Endothelial cell (in vitro differentiated cells): ENCODE measurements at places on chromosomes 1 and 21. TPM values are rescaled to one million over a fixed set of nuclear protein-coding genes. Genes with fewer than 3 reads are reported as not detected.

GRCh38 chr1:216064643-216065042 lies 358.6 kb downstream of the USH2A start:
- no peaks in the 10 kb centered on the region for H3K4me1 ChIP-seq
- no peak overlapping the region for H3K27ac ChIP-seq
- no peak overlapping the region for H3K4me3 ChIP-seq
- DNase-seq, result no peak
- no peaks in the 10 kb centered on the region for H3K27me3 ChIP-seq

- no peak overlapping the region for H3K27ac ChIP-seq
These were observed 64.6 kb downstream of the UBIAD1 start for GRCh38 chr1:11337580-11338073.

GRCh38 chr1:81846630-81847029 lies 45.9 kb downstream of the ADGRL2 start:
- no peak for DNase-seq
- H3K27ac ChIP-seq, result no peak overlapping the region
- H3K4me1 ChIP-seq, result peaks cover 17% of the 10 kb centered on the region
- H3K36me3 ChIP-seq, result peaks cover 3% of the 10 kb centered on the region
- no peak overlapping the region for H3K4me3 ChIP-seq

DNA sequence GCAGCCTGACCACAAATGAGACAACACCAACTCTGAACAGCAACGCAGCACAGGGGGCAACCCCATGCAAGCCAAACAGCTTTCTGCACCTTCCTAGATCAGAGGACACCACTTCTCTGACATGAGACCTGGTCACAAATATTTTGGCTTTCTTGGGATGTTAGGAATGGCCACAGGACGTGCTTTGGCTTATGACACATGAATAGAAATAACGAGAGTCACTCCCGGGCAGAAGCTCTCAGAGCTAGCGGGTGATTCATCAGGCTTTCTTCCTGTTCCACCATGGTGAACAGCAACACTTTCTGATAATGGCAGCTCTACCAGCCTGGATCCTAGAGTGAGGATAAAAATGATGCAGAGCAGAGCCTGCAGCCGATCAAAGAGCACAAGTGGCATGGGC lies 39.4 kb downstream of the PAFAH2 start:
- H3K27me3 ChIP-seq, result peaks cover 3% of the 10 kb centered on the region
- no peak for DNase-seq
- peaks cover 58% of the 10 kb centered on the region for H3K36me3 ChIP-seq
- no peak overlapping the region for H3K27ac ChIP-seq
- H3K4me1 ChIP-seq, result peaks cover 12% of the 10 kb centered on the region

GRCh38 chr1:184298440-184299405 lies 88.1 kb upstream of the C1orf21 start:
- H3K27me3 ChIP-seq, result no peaks in the 10 kb centered on the region
- no peak overlapping the region for H3K4me3 ChIP-seq
- no peak overlapping the region for H3K27ac ChIP-seq
- DNase-seq, result no peak
- H3K4me1 ChIP-seq, result peaks cover 2% of the 10 kb centered on the region

The DISP3 gene
- total RNA-seq, result 1.6 TPM

The PRAMEF25 gene
- total RNA-seq, result not detected

The PTPRC gene
- total RNA-seq, result not detected

The EFNA3 gene
- 9.6 TPM for total RNA-seq

The ADORA1 gene
- total RNA-seq, result 16.3 TPM

GRCh38 chr1:58620259-58620658 lies 43.2 kb upstream of the TACSTD2 start:
- no peak overlapping the region for H3K27ac ChIP-seq
- peaks cover 27% of the 10 kb centered on the region for H3K4me1 ChIP-seq
- H3K27me3 ChIP-seq, result peaks cover 2% of the 10 kb centered on the region
- no peak overlapping the region for H3K4me3 ChIP-seq
- no peak for DNase-seq
- H3K36me3 ChIP-seq, result no peaks in the 10 kb centered on the region

The HSPA6 gene
- total RNA-seq, result not detected

DNA sequence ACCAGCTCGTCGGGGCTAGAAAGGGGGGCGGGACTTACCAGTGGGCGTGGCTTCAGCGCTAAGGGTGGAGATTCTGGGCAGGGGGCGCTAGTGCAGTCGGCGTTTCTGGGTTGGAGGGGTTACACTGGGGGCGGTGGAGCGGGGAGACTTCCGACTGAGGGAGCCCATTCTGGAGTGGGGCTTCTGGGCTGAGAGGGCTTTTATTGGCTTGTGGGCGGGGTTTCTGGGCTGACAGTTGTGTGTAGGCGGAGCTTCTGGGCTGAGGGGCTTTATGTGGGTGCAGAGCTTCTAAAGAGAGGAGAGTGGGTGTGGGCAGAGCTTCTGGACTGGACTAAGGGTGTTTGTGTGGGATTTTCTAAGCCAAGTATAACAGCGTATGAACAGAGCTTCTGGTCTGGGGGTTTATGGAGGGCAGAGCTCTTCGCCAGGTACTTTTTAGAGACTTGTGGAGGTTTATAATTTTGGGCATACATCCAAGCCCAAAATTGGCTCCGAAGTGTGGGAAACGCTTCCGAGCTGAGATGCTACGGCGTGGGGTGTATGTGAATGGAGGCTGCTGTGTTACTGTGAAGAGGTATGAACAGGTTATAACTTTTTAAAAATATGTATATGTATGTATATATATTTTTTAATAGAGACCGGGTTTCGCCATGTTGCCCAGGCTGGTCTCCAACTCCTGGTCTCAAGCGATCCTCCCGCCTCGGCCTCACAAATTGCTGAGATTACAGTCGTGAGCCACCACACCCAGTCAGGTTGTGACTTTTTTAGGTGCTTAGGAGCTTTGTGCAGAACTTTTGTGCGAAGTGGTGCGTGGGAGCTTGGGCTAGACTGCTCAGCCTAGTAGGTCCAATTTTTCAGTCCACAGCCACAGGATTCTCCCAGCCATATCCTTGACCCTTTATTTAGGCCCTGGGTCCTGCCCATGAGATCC lies 825 bp downstream of the TMEM39B start:
- H3K27ac ChIP-seq, result peak overlapping the region; percentile 79
- peak overlapping the region; percentile 91 for H3K4me3 ChIP-seq
- peak; percentile 92 for DNase-seq
- peaks cover 8% of the 10 kb centered on the region for H3K27me3 ChIP-seq
- peaks cover 34% of the 10 kb centered on the region for H3K4me1 ChIP-seq

GRCh38 chr1:163836481-163836880 lies 514.7 kb downstream of the NUF2 start:
- DNase-seq, result no peak
- no peak overlapping the region for H3K4me3 ChIP-seq
- H3K36me3 ChIP-seq, result no peaks in the 10 kb centered on the region
- H3K27me3 ChIP-seq, result no peaks in the 10 kb centered on the region
- no peak overlapping the region for H3K27ac ChIP-seq

The HFM1 gene
- 2.5 TPM for total RNA-seq

The CELA2B gene
- not detected for total RNA-seq

GRCh38 chr1:173527151-173527826 lies 50.2 kb downstream of the PRDX6 start:
- no peaks in the 10 kb centered on the region for H3K27me3 ChIP-seq
- no peak for DNase-seq
- no peak overlapping the region for H3K4me3 ChIP-seq
- no peaks in the 10 kb centered on the region for H3K4me1 ChIP-seq

GRCh38 chr1:218930472-218931241 lies 243.0 kb upstream of the LYPLAL1 start:
- no peak overlapping the region for H3K4me3 ChIP-seq
- peaks cover 29% of the 10 kb centered on the region for H3K4me1 ChIP-seq
- DNase-seq, result peak; percentile 29
- peak overlapping the region; percentile 88 for H3K27ac ChIP-seq

- no peak overlapping the region for H3K27ac ChIP-seq
- peak; percentile 15 for DNase-seq
- peaks cover 18% of the 10 kb centered on the region for H3K4me1 ChIP-seq
These were observed 201.5 kb downstream of the S1PR1 start for GRCh38 chr1:101438359-101438758.

DNA sequence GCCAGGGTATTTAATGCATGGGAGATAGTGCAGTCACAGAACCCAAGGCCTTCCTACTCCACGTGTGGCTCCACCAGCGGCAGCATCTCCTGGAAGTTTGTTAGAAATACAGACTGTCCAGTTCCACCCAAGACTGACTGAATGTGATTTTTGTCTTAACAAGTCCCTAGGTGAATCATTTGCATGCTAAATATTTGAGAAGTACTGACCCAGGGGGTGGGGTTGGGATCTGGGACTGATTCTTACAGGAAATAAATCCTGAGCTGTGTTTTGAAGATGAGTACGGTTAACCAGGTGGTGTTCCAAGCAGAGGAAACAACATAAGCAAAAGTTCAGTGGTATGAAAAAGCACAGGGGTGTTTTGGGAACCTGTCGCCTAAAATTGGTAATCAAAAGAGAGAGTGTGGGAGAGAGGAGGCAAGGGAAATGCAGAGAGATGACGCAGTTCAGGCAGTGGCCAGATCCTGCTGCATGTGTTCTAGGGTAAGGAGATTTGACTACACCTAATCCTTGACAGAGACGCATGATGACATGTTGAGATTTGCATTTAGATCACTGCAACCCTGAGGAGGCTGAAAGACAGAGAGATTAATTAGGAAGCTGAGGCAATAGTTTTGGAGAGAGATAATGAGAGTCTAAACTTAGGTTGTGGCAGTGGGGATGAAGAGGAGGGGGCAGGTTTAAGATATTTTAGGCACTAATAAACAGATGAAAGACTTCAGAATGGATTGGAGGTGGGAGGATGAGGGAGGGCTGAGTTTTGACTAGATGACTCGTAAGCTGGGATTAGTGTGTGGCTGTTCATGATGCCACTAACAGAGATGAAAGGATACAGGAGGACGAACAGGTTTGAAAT lies 3.7 kb upstream of the ZNF326 start:
- no peak overlapping the region for H3K4me3 ChIP-seq
- no peak overlapping the region for H3K27ac ChIP-seq
- DNase-seq, result no peak
- H3K36me3 ChIP-seq, result peaks cover 4% of the 10 kb centered on the region
- peaks cover 4% of the 10 kb centered on the region for H3K27me3 ChIP-seq
- peaks cover 11% of the 10 kb centered on the region for H3K4me1 ChIP-seq
